ENCODE measurements at places on chromosomes 11 and 22.
A peak's percentile ranks its signal among the peaks of the same experiment; 100 is the strongest.

GRCh38 chr22:41619979-41620588, 759 bp downstream of the DESI1 start:
- no peak for DNase-seq

GRCh38 chr11:96235751-96236150, 107.2 kb downstream of the MAML2 start:
- no peak for DNase-seq

DNA sequence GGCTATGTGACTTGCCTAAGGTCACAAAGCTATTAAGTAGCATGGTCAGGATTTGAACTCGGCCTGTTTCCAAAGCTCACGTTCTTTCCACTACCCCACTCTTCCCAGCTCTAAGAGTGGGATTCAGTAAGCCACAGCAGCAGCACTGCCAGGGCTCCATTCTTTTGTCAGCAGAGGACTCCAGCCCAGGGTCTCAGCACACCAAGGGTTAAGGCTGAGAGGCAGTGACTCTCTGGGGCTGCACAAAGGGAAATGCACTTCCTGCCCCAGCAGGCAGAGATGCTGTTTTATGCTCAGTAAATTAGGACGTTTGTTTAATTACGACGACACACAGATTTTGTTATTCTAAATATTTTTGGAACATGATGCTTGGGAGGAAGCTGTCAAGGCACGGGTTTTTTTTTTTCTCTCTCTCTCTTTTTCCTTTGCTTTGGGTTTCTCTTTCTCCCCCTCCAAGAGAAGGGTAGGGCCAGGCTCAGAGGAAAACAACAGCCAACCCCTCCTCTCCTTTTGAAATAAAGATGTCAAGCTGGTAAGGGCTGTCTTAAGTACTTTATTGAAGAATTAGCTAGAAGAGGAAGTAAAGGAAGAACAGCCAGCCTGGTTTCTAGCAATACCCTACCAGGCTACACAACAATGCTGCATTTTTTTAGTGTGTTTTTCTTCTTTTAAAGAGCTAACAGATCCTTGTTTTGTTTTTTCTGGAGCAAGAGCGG, 2.8 kb downstream of the MYH9 start:
- DNase-seq: no peak

GRCh38 chr22:31394326-31394725, 5.1 kb upstream of the DRG1 start:
- no peak for DNase-seq

GRCh38 chr11:28231475-28231874, 123.3 kb downstream of the METTL15 start:
- no peak for DNase-seq

DNA sequence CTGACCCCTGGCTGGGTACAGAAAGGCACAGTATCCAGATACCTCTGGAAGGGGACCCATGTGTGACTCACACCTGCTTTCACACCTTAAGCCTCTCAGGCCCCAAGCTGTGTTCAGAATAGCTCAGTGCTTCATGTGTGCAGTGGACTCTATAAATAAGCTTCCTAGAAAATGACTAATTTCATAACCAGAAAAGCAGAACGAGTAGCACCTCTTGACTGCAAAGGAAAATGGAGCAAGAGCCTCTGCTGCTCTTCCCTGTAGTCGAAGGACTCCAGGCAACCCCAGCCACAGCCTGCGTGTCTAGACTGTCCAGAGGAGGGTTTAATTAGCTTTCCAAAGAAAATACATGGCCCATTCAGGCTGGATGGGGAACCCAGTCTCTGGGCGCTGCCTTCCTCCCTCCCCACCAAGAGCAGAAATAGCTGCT, 23.1 kb downstream of the PTPN5 start:
- no peak for DNase-seq

- DNase-seq: no peak
These were observed 69.2 kb downstream of the AMOTL1 start for GRCh38 chr11:94837317-94837716.

- DNase-seq: no peak
These were observed 952 bp downstream of the YAP1 start for GRCh38 chr11:102111011-102111786.

DNA sequence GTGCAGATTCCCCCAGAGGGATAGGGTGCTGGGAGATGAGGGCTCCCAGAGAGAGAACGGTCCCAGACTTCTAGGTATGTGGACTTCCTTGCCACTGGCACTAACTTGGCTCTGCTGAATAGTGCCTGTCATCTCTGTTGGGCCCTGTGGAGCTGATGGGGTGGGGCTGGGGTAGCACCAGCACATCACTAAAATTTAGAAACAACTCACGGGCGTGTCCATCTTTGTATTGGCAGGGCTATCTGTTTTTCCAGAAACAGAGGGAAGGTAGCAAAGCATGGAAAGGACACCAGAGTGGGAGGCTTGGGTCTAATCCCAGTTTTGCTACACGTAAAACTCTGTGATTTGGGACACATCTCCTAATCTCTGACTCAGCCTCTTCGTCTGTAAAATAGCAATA, 25.8 kb downstream of the SWAP70 start:
- DNase-seq: no peak

DNA sequence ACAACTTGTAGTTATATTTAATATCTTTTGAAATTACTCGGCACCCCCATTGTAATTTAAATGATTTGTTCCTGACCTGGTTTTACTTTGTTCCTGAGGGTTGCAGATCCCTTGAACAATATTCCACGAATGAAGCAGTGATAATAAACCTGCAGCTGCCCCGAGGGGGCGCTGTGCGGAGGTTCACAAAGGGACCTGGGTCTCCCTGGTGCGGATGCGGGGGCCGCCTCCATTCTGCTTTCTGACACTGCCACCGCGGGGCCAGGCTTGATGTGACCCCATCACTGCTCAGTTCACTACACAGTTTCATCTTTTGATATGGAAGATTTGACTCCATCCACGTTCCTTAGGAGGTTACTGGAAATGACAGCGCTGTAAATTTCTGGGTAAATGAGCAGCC, 62.9 kb upstream of the PRODH start:
- DNase-seq: no peak

DNA sequence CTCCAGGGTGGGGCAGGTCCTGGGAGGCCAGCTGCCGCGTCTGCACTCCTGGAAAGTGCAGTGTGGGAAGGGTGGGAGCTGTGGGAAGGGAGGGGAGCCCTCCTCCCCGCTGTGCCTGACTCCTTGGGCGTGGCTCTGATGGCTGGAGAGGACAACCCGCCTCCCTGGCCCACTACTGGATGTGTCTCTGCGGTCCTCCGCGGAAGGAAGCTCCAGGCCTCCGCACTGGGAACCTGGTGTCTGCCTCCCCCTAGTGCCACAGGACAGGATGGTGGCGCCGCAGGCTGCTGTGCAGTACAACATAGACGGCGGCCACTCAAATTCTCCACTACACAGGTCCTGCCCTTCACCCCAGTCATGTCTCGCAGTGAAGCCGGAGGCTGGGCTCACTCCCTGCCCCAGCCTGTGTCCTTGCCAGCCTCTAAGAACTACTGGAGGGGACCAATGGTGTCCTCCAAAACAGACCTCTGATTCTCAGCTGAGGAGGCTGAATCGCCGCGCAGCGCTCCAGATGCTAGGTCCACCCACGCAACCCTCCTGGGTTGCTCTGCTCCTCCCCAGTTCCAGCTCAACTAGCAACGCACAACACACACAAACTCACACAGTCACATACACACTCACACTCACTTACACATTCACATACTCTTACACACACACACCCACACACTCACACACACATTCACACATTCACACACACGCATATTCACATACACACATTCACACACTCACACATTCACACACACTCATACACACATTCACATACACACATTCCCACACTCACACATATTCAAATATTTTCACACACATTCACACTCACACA, 12.4 kb upstream of the DSCAML1 start:
- DNase-seq: no peak

DNA sequence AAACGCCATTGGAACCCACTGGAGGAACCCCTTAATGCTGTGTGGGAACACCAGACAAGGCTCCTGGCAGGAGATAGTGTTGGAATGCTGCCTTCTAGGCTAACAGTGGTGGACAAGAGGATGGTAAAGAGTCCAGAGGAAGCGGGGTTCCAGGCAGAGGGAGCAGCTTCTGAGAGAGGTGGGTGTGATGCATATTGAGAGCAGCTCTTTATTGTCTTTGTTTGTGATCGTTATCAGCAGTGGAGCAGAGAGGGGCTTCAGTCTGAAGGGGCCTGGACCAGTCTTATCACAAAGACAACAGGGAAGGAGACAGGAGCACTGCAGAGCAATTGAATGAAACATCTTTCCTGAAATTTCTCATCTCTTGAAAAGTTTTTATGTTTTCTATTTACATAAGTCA, 106.8 kb upstream of the PLET1 start:
- no peak for DNase-seq

GRCh38 chr11:126698576-126698975, 302.0 kb downstream of the KIRREL3 start:
- no peak for DNase-seq

DNA sequence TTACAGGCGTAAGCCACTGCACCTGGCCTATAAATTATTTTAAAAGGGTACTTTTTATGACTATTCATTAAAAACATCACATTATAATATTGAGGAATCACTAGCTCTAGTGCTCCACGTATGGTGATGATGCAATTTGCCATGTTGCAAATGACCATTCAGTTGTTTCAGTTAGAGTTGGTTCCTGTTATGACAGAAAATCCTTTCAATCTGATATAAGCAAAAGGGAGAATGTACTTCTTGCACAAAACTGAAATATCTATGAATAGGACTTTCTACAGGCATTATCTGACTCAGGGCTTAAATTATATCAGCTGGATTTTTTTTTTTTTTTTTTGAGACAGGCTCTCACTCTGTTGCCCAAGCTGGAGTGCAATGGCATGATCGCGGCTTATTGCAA, 45.6 kb upstream of the RRM1 start:
- no peak for DNase-seq

DNA sequence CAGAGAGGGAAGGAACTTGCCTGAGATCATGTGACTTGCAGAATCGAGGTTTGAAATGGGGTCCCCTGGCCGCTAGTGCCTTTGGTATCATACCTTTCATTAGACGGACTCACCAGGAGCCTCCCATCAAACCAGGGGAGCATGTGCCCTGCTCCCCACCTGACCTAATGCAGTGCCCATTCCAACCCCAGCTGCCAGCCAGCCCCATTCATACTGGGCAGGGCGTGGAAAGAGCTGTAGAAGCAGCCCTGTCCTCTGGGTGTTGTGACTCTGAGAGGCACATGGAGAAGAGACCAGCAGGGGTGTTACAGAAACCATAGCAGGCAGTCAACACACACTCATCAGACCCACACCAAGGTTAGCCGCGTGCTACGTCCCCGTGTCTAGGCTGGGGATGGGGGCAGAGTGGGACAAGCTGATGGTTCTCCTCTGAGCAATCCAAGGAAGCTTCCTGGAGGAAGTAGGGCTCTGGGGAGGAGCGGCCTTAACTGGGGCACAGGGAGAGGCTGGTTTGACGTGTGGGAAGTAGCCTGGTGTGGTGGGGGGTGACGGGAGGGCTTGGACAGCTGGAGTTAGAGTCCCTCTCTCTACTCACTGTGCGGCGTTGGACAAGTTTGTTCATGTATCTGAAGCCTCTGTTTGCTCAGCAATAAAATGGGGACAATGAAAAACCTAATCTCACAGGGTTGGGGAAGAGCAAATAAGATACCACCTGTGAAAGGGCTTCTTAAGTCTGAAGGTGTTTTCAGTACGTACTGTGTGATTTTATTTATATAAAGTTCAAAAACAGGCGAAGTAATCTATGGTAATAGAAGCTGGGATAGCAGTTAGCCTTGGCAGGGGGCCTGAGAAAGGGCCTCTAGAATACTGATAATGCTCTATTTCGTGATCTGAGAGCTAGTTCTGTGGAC, 14.0 kb downstream of the GRIK4 start:
- DNase-seq: no peak

- DNase-seq: peak; percentile 96
These were observed 59.4 kb upstream of the A4GALT start for GRCh38 chr22:42780070-42780540.
